Stimulated activated CD4-positive, alpha-beta T cell treated with anti-CD3 and anti-CD28 coated beads, Interleukin-15, amount 100 ng/mL, for 1 hour (primary cell): ENCODE measurements at places on chromosomes 3 and 15.
A peak's percentile ranks its signal among the peaks of the same experiment; 100 is the strongest.

DNA sequence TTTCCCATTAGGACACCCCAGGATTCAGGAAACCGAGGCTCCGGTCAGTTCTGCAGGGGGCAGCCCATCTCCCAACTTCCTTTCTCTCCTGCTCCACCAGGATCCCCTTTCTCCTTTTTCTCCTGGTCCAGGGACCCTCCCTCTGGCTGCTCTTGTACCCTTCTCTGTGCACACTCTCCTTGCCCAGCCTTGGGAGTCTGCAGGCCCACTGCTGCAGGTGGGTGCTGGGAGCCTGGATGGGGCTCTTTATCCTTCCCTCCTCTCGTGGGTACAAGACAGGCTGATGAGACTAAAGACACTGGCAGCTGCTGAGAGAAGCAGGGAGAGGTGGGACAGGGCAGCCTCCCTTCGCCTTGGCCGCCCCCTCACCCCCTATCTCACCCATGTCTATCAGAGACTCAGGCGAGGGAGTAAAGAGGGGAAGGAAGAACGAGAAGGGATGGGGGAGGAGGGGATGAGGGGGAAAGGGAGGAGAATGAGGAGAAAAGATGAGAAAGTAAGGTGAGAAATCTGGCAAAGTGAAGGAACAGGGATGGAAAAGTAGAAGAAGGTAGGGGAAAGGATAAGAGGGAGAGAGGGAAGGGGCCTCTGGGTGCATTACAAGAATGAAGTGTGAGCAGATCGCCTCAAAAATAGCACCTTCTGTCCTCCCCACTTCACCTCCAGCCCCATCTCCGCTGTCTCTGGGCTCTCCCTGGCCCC is 45.2 kb downstream of the ITGA11 start:
- DNase-seq: no peak

- no peak for DNase-seq
These were observed 53.7 kb downstream of the DLG1 start for GRCh38 chr3:197244751-197245150.

- DNase-seq: peak; percentile 16
These were observed 5.0 kb downstream of the FAM219B start for GRCh38 chr15:74901612-74902063.

DNA sequence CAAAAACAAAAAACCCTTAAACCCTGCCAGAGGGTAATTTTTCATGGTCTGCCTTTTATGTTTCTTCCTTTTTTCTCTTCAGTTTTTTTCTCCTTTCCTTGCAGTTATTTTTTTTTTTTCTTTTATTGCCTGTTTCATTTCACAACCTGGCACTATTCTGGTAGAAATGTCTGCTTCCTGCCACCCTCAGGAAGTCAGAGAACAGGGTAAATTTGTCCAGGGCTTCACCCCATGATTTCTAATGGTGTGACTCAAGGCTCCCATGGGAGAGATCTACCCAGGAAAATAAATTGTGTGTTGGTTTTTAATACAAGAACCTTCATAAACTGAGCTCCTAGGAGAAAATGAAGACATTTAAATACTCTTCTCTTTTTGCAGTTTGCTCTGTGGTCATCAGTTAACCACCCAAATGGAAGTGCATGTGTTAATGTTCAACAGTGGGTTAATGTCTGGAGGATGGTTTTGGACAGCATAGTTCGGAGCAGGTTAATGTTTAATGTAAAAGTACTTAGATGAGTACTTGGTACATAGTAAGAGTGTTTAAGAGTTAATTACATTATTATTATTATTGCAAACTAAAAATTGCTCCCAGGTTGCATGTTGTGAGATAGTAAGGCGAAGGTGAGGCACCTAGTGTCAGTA is 45.9 kb downstream of the CGNL1 start:
- DNase-seq: no peak

DNA sequence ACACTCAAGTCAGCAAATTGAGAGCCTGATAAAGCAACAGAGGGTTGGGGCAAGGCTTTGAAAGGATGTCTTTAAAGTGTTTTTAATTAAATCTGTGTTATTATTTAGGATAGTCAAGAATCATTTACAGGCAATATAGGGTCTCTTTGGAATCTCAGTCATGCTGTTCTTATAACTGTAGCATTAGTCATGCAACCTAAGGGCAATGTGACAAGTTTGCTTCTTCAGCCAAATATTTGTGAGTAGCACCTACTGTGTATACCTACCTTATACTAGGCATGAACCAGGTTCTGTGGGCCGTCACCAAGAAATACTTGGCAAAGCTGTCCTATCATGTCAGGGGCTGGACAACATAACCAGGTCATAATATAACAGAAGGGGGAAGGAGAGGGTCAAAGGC is 184.6 kb upstream of the TRIM42 start:
- no peak for DNase-seq

DNA sequence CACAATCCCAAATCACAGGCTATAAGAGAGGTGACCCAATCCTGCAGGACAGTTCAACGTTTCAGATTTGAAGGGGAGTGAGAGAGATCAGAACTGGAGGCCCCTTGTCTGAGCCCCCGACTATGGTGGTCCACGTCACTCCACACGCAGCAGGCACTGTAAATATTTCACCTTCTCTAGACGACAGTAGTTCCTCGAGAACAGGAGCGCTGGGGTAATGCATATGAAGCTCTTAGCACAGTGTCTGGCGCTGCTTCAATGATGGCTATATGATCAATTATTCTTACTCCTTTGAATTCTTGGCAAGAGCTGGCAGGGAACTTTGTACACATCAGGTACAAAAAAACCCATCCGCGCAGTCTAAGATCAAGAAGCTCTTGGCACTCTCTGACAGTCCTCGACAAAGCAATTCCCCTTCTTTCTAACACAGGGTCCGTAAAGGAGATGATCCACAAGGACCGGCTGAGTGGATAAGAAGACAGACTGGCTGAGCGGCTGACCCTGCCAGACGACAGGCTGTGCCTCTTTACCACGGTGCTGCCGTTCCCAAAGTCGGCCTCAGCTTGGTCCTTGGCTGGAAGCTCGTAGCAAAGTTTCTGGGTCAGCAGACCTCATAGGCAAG is 522 bp upstream of the NRROS start:
- no peak for DNase-seq
